HT-29 (cell line): ENCODE measurements at places on chromosomes 5 and 9. TPM values are rescaled to one million over a fixed set of nuclear protein-coding genes. Genes with fewer than 3 reads are reported as not detected.

Gene SLC27A6
- not detected in 2 replicates for total RNA-seq

Gene TMEM215
- total RNA-seq = not detected in 2 replicates

Gene STKLD1
- total RNA-seq = not detected in 2 replicates

Gene RANBP3L
- total RNA-seq = not detected in 2 replicates

Gene TAF11L10
- not detected in 2 replicates for total RNA-seq

Gene MYORG
- total RNA-seq = 26.5 and 29.5 TPM in 2 replicates

Gene SHISAL2B
- not detected in 2 replicates for total RNA-seq

Gene SPATA31A3
- not detected in 2 replicates for total RNA-seq

Gene ACTBL2
- total RNA-seq = 0.16 and 0.51 TPM in 2 replicates

Gene GPX8
- total RNA-seq = 0.37 and 0.94 TPM in 2 replicates

Gene ASTN2
- 2.6 and 4.0 TPM in 2 replicates for total RNA-seq

Gene HAVCR2
- not detected in 2 replicates for total RNA-seq

Gene NXNL2
- not detected in 2 replicates for total RNA-seq

Gene ANXA2R
- total RNA-seq = 21.1 and 22.7 TPM in 2 replicates

Gene ENC1
- total RNA-seq = 397 and 427 TPM in 2 replicates

Gene AJM1
- 9.0 and 9.4 TPM in 2 replicates for total RNA-seq

Gene LVRN
- total RNA-seq = not detected in 2 replicates

Gene PCDHB10
- total RNA-seq = 0.05 TPM in 1 of 2 replicates, not detected in the other
